Heart left ventricle (tissue), 16 donors: ENCODE measurements at places on chromosomes 12 and 14. TPM values are rescaled to one million over a fixed set of nuclear protein-coding genes. Genes with fewer than 3 reads are reported as not detected.
A peak's percentile ranks its signal among the peaks of the same experiment; 100 is the strongest.

GRCh38 chr12:1594261-1595025 lies at the start of gene FBXL14:
FBXL14 (minus strand) TSS chr12:1594581; CDS start chr12:1594066, 515 bp downstream.
- peak within 1 kb of the TSS; percentile 93 for H3K27ac ChIP-seq
- DNase-seq = peak; percentile 95
- H3K4me3 ChIP-seq = peak within 1 kb of the TSS; percentile 97
- peaks cover 26% of the 10 kb centered on the region for H3K4me1 ChIP-seq
- no peaks in the 10 kb centered on the region for H3K27me3 ChIP-seq

DNA sequence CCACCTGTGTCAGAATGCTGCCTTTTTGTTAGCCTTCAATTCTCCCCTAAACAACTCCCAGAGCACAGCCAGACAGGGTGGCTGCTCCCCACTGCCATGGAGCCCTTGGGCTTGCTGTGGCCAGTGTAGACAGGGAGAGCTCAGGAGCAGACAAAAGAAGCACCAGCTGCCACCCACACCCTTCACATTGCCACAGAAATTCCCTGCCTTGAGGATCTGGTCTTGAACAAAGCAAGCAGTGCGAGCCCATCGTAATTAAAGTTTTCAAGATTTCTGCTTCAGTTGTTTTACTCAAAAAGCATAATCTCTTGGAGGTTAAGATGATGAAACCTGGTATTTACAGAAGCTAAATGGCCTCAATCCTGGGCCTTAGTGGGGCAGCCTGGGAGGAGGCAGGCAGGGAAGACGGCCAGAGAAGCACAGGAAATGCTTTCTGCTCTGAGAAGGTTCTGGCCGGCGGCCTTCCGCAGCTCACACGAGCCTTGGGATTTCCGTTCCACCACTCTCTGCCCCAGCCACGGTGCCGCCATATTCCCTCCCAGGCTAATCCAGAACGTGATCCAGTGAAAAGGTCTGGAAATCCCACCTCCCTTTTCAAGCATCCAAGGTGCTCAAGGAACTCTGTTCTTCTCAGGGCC lies 535.2 kb downstream of the BCL11B start:
- H3K4me3 ChIP-seq = no peak overlapping the region
- no peaks in the 10 kb centered on the region for H3K4me1 ChIP-seq
- DNase-seq = no peak
- no peak overlapping the region for H3K27ac ChIP-seq
- no peaks in the 10 kb centered on the region for H3K36me3 ChIP-seq

DNA sequence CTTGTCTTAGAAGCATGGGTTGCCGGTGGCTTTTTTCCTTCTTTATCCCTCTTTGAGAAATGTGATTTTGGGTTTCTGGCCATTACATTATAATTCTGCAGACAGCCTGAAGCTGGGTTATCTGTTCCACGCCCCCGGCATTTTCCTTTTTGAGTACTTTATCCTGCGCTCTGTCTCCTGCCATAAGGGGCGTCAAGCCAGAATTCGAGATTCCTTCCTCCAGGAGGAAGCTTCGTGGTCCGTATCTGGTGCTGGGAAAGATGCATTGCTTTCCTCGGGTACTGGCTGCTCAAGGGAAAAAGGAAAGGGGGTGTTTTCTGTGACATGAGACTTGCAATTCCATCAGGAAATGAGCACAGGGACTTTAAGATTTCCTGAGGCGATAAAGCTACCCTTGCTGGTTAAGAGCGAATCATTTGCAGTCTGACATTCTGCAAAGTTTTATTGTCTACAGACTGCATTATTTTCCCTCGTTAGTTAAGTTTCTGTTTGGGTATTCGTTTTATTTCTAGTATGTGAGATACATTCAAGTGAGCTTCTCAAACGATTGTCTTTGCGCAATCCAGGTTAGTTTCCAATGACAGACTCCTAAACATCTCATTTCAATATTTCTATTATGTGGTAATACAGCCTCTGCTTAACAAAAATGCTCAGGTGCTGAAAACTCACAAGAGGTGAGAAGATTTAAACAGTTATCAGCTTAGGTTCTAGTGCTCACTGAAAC lies 694 bp downstream of the AKAP5 start:
- peak; percentile 22 for DNase-seq
- peak overlapping the region; percentile 75 for H3K4me3 ChIP-seq
- H3K4me1 ChIP-seq = peaks cover 12% of the 10 kb centered on the region
- H3K36me3 ChIP-seq = no peaks in the 10 kb centered on the region
- H3K27me3 ChIP-seq = peaks cover 4% of the 10 kb centered on the region

DNA sequence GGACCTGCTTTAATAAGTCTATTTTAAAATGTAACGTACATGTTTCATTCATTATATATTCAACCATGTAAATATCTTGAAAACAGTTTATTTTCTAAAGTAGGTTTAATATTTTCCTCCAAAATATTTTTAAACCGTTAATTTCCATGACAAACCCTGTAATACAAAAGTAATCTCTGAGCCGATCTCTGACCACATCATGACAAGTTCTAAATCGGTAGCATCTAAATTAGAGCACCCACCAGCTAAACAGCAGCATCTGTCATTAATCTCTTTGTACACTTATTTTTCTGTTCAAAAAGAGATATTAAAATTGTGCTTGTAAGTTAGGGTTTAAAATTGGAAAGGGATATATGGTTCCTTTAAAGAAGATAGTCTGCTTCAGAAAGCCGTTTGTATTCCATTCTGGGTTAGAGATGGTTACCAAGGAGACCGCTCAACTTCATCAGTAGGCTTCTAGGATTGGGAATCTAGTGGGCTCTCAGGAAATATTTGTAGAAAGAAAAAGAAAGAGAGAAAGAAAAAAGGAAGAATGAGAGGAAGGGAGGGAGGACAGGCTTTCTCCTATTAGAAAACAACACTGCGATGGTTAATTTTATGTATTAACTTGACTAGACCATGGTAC lies 232.5 kb upstream of the FOXN3 start:
- peaks cover 3% of the 10 kb centered on the region for H3K4me1 ChIP-seq
- no peaks in the 10 kb centered on the region for H3K36me3 ChIP-seq
- no peak overlapping the region for H3K4me3 ChIP-seq
- H3K27ac ChIP-seq = no peak overlapping the region

DNA sequence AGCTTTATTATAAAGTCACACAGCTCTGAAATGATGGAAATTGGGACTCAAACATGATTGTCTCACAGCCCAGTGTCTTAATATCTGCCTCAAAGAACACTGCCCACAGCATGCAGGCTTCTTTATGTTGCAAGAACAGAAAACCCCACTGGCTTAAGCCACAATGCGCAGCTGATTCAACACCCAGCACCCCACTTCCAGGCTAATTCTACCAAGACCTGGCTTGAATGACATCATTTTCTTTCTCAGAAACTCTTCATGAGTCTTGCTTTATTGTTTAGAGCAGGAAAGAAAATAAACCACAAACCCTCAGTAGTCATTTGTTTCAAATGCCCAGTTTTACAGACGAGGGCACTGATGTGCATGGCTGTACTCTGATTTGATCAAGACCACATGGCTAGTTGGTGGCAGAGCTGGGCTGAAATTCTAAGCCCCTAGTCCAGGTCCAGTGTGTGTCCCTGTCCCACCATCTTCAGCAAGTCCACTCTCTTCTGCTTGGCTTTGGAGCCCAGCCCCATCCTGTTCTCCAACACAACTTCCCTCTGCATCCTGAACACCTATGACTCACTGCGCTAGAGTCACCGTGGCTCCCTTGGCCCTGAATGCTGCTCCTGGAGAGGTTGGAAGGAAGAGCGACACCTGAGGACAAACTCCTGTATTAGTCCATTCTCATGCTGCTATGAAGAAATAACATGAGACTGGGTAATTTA lies 50.3 kb upstream of the SRSF5 start:
- peaks cover 78% of the 10 kb centered on the region for H3K4me1 ChIP-seq
- H3K4me3 ChIP-seq = no peak overlapping the region
- no peak for DNase-seq
- no peaks in the 10 kb centered on the region for H3K27me3 ChIP-seq

DNA sequence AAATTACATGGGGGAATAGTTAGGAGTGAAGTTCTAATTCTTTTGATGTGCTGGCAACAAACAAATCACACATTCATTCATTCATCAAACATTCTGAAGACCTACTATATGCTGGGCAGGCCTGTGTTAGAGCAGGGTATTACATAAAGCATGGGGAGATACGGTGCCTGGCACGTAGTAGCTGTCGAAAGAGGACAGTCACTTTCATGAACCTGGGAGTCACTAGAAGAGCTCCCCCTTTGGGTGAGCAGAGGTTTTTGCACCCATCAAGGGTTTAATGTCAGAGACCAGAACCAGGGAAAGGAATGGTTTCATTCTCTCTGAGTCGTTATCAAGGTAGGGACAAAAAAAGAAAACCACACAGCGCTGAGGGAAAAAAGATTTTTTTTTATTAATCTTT lies 10.0 kb downstream of the LHX5 start:
- peaks cover 35% of the 10 kb centered on the region for H3K4me1 ChIP-seq
- H3K27ac ChIP-seq = no peak overlapping the region
- H3K4me3 ChIP-seq = no peak overlapping the region
- H3K27me3 ChIP-seq = peaks cover 40% of the 10 kb centered on the region

DNA sequence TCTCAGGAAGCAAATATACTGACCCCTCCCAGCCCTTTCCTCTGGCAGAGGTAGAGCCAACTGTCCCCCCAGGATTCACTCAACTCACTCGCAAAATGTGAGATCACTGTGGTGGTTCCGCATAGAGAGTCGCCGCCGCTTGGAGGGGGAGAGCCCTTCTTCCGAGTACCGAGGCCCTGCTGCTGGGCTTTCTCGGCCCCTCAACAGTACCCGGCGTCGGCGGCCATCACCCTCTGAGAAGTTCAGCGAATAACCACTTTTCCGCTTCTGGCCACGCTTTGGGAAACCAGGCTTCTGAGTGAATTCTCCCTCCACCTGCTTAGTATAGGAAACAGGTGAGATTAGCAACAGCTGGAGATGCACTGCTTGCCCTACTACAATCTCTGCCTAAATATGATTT lies 31.1 kb downstream of the BAZ2A start:
- H3K27ac ChIP-seq = no peak overlapping the region
- H3K36me3 ChIP-seq = peaks cover 71% of the 10 kb centered on the region
- peaks cover 20% of the 10 kb centered on the region for H3K4me1 ChIP-seq
- no peaks in the 10 kb centered on the region for H3K27me3 ChIP-seq
- DNase-seq = no peak

DNA sequence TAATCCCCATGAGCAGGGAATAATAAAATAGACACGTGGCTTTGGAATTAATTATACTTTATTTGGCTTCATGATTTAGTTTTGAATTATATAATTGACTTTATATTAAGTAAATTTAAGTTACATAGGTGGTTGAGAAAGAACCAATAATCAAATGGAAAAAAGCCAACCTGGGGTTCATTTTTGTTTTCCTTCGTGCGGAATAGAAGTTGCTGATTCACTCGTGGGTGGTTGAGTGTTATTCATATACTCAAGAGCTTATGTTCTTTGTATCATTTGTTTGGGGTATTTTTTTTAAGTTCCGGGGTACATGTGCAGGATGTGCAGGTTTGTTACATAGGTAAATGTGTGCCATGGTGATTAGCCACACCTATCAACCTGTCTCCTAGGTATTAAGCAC lies 58.0 kb downstream of the ZNF664 start:
- no peak overlapping the region for H3K4me3 ChIP-seq
- no peak for DNase-seq
- no peaks in the 10 kb centered on the region for H3K36me3 ChIP-seq
- no peaks in the 10 kb centered on the region for H3K27me3 ChIP-seq
- H3K4me1 ChIP-seq = peaks cover 22% of the 10 kb centered on the region

- H3K4me1 ChIP-seq = peaks cover 17% of the 10 kb centered on the region
- H3K4me3 ChIP-seq = peak within 1 kb of the TSS; percentile 50
- no peak for DNase-seq
- H3K27ac ChIP-seq = no peak within 1 kb of the TSS
Measured at GRCh38 chr12:9669534-9669933, at the start of gene CLEC2D. CLEC2D (plus strand) TSS chr12:9669713; CDS start chr12:9669735, 22 bp downstream.

GRCh38 chr12:5690240-5690639 lies 254.8 kb downstream of the ANO2 start:
- H3K4me3 ChIP-seq = no peak overlapping the region
- H3K27me3 ChIP-seq = no peaks in the 10 kb centered on the region
- no peak for DNase-seq
- H3K36me3 ChIP-seq = no peaks in the 10 kb centered on the region

DNA sequence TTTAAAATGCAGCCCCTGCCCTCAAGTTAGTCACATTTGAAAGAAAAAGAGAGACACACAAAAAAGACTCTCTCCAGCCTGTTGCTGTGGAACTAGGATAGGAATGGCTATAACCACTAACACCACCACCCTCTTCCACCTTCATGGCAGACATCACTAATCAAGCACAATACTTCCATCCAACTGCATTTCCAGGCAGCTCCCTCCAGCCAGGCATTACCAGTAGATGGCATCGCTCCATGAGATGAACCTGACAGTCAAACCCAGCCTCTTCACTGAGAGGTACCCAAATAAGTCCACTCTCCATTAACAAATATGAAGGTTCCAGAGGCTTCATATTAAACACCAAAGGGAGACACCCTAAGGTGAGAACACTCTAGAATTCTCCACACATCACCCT lies 24.4 kb downstream of the SLC8B1 start:
- no peaks in the 10 kb centered on the region for H3K27me3 ChIP-seq
- H3K36me3 ChIP-seq = peaks cover 52% of the 10 kb centered on the region
- no peak for DNase-seq
- no peak overlapping the region for H3K4me3 ChIP-seq
- H3K27ac ChIP-seq = no peak overlapping the region
- H3K4me1 ChIP-seq = no peaks in the 10 kb centered on the region

DNA sequence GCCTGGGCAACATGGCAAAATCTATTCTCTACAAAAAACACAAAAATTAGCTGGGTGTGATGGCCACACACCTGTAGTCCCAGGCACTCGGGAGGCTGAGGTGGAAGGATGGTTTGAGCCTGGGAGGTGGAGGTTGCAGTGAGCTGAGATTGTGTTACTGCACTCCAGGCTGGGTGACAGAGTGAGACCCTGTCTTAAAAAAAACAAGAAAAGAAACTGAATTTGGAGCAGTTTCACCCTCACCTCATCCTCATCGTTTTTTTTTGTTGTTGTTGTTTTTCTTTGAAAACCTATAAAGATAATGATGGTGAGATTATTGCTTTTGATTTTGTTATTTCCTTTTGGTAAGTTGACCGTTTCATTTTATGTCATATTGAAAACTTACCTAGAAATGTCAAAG lies 60.7 kb downstream of the SLC38A6 start:
- H3K27me3 ChIP-seq = no peaks in the 10 kb centered on the region
- H3K4me1 ChIP-seq = no peaks in the 10 kb centered on the region
- no peak for DNase-seq
- H3K27ac ChIP-seq = no peak overlapping the region
- no peak overlapping the region for H3K4me3 ChIP-seq
- H3K36me3 ChIP-seq = no peaks in the 10 kb centered on the region

- H3K4me1 ChIP-seq = no peaks in the 10 kb centered on the region
- no peak for DNase-seq
- no peaks in the 10 kb centered on the region for H3K36me3 ChIP-seq
- H3K27ac ChIP-seq = no peak overlapping the region
- H3K4me3 ChIP-seq = no peak overlapping the region
- no peaks in the 10 kb centered on the region for H3K27me3 ChIP-seq
Measured at GRCh38 chr12:5593086-5593485, 161.2 kb downstream of the NTF3 start.

GRCh38 chr12:49905718-49906314 lies 2.1 kb upstream of the FAIM2 start:
- no peaks in the 10 kb centered on the region for H3K36me3 ChIP-seq
- no peak for DNase-seq
- peaks cover 17% of the 10 kb centered on the region for H3K27me3 ChIP-seq
- H3K4me1 ChIP-seq = no peaks in the 10 kb centered on the region
- H3K27ac ChIP-seq = no peak overlapping the region
- no peak overlapping the region for H3K4me3 ChIP-seq

MGP gene
- total RNA-seq = 651 TPM

GALNT6 gene
- total RNA-seq = 1.1 TPM

LGR5 gene
- total RNA-seq = 0.12 TPM

RDH12 gene
- total RNA-seq = not detected

KIF21A gene
- total RNA-seq = 45.2 TPM

LPAR5 gene
- 4.8 TPM for total RNA-seq

BHLHE41 gene
- total RNA-seq = 50.6 TPM
